GM03348 (cell line): ENCODE measurements at places on chromosomes 5 and 9.

GRCh38 chr5:67730917-67731474 lies 484.6 kb upstream of the PIK3R1 start:
- DNase-seq, result no peak

GRCh38 chr5:154761046-154761736 lies 6.0 kb downstream of the LARP1 start:
- no peak for DNase-seq

- DNase-seq, result peak; percentile 30
Observed at GRCh38 chr5:78751872-78752271, 103.3 kb upstream of the LHFPL2 start.

DNA sequence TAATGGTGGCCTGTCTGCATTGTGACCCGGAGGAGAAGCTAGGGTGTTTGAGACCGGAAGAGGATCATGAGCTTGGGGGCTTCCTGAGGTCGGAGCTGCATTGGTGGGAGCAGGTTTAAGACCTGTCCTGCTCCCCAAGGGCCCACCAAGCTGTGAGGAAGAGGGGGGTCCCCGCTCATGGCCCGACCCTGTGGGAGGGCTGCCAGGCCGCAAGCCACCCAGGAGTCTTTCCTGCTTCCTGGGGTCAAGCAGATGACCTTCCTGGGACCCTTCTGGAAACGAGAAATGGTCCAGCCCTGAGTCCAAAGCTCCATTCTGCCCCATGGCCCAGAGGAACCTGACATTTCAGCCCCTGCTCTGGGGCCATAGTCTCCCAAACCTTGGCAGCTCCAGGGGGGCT lies 61.5 kb upstream of the RNU6ATAC start:
- no peak for DNase-seq

DNA sequence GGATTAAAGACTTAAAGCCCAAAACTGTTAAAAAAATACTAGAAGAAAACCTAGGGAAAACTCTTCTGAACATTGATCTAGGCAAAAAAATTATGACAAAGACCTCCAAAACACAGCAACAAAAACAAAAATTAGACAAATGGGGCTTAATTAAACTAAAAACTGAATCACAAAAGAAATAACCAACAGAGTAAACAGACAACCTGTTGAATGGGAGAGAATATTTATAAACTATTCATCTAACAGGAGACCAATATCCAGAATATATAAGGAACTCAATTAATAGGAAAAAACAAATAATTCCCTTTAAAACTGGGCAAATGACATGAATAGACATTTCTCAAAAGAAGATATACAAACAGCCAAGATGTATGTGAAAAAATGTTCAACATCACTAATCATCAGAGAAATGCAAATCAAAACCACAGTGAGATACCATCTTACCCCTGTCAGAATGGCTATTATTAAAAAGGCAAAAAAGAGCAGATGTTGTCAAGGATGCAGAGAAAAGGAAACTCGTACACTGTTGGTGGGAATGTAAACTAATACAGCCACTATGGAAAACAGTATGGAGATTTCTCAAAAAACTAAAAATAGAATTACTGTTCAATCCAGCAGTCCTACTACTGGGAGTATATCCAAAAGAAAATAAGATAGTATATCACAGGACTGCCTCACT lies 50.2 kb upstream of the TLX3 start:
- no peak for DNase-seq

DNA sequence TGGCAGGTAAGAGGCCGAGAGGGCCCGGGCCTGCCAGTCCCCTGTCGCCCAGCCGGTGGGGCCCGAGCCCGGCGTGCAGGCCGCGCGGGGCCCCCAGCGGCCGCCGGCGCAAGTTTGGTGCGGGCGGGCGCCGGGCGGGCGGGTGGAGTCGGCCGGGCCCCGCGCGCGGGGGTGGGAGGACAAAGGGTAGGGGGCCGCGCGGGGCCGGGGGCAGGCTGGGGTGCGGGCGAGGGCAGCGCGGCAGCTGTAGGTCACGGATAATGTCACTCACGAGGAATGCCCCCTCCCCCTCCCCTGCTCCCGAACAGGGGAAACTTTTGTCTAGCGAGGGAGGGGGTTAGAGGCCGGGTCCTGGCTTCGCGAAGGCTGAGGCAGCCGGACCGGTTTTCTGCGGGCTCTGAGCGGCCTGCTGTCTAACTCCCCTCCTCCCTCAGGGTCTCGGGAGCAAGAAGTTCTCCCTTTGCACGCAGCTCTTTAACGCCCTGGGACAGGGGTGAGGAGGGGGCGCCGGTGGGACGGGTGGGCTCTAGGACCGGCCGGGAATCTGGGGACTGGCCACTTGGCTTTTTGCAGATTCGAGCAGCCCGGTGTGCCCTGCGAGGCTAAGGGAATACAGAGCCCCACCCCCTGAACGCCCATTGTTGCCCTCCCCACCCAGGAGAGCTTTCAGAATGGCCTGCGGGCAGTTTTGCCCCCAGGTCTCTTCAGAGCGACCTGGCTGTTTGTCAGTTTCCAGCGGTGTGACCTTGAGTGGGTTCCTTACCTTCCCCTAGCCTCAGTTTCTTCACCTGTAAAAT lies 21.3 kb upstream of the NDST1 start:
- peak; percentile 69 for DNase-seq

- DNase-seq, result no peak
Observed at GRCh38 chr9:106220415-106220814, 526.1 kb downstream of the TMEM38B start.

DNA sequence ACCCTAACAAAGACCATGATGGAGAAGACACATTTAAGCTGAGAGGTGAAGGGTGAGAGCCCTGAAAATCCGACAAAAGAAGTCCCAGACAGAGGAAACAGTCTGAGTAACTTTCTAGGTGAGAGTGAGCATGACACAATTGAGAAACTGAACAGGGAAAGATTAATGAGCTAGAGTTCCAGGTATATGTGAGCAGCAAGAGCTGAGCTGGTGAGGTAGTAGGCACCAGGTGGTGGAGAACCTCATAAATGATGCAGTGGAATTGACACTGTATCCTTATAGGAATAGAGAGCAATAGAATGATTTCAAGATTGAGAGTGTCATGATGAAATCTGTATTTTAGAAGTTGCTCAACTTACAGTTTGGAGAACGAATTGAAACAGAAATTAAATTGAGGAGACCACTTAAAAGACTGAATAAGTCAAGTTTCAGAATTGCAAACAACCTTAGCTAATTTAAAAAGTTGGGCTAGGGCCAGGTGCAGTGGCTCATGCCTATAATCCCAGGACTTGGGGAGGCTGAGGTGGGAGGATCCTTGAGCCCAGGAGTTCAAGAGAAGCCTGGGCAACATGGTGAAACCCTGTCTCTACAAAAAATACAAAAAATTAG lies 89.8 kb downstream of the NREP start:
- DNase-seq, result no peak

GRCh38 chr9:135326633-135327152 lies 152.9 kb upstream of the PPP1R26 start:
- DNase-seq, result no peak

- no peak for DNase-seq
Observed at GRCh38 chr9:97562542-97562941, 61.1 kb downstream of the TMOD1 start.

DNA sequence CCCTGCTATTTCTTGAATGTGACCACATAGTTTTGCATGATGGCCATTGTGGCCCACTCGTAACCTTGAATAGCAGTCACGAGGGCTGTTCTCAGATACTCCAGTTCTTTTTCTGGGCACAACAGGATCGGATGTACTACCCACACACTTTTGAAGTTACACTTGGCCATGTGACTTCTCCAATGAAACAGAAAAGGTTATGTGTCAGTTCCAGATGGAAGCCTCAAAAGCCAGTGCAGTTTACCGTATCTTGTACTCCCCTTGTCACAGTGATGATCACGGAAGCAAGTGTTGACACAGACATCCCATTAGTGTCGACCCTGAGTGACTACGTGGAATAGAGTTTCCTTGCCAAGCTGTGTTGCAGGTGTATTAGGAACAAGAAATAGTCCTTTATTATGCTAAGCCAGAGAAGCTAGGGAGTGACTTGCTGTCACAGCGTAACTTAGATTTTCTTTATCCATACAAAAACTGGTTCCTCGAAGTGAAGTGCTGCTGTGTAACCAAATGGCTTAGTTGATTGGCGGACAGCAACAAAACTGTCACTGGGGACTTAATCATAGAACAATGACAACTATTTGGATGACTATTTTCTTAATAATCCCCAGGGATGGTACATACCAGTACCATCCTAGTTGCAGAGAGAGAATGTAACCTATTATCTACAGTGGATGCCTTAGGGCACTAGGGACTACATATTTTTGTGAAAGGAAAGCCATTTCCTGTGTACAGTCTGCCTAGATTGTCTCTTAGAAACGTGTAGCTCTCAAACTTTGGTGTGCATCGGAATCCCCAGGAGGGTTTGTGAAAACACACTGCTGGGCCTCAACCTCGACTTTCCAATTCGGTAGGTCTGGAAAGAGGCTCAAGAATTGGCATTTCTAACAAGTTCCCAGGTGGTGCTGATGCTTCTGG lies 90.1 kb upstream of the DMRT1 start:
- DNase-seq, result peak; percentile 27

- DNase-seq, result no peak
Observed at GRCh38 chr5:172339264-172340180, 56.0 kb upstream of the UBTD2 start.

DNA sequence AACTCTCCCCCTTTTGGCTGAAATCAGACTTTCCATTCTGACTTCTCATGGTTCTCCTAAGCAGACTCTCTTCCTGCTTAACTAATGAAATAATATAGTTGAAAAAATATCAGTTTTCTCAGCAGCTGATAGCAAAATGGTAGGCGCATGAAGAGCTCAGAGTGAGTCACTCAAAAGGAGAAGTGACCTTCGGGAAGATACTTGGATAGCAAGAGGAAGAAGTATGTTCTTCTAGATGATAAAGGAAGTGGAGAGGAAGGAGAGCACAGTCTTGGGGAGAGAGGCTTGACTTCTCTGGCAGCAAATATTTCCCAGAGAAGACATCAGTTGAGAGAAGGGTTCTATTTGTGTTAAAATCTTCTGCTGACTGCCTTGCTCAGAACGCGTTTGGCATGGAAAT lies 101.5 kb downstream of the TAF11L14 start:
- DNase-seq, result no peak

GRCh38 chr5:59061377-59061776 lies 478.5 kb downstream of the RAB3C start:
- no peak for DNase-seq

- no peak for DNase-seq
Observed at GRCh38 chr5:111337133-111337532, 112.9 kb downstream of the CAMK4 start.

DNA sequence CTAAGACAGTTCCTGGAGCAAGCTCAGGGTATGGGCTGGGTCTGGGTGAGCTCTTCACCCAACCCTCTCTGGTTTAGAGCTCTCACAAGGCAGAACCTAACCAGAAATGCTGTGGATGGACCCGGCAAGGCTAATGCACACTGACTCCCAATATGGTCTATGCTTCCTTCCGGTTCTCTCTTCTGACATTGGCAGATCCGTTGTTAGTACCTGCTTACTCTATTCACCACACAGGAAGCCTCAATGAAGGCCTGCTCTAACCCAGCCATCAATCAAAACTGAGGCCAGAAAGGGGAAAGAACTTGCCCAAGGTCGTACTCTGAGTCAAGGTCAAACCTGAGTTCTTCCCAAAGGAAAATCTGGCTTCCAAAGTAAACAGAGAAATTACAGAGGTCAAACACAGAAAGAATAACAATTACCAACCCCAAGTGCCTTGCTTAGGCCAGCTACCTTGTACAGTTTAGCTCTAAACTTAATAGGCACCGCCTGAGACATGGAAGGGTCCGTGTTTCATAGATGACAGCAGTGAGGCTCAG lies 46.0 kb upstream of the AKNA start:
- no peak for DNase-seq

GRCh38 chr5:101605700-101606099 lies 690.4 kb downstream of the SLCO4C1 start:
- DNase-seq, result no peak

DNA sequence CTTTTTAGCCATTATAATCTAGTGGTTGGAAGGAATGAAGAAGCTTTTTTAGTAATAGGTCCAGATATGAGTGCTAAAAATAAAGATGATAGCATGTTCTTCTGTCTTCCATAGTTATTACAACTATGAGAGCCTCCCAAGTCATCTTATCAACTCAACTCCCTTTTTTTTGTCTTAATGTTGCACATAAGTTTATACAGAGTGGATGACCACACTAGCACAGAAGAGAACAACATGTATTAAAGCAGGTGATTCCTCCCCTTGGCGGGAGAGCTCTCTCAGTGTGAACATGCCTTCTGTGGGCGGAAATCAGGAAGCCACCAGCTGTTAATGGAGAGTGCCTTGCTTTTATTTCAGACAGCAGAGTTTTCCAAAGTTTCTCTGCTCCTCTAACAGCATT lies 40.1 kb upstream of the STX17 start:
- DNase-seq, result no peak

GRCh38 chr5:133868946-133869518 lies 99.4 kb downstream of the C5orf15 start:
- DNase-seq, result peak; percentile 87

DNA sequence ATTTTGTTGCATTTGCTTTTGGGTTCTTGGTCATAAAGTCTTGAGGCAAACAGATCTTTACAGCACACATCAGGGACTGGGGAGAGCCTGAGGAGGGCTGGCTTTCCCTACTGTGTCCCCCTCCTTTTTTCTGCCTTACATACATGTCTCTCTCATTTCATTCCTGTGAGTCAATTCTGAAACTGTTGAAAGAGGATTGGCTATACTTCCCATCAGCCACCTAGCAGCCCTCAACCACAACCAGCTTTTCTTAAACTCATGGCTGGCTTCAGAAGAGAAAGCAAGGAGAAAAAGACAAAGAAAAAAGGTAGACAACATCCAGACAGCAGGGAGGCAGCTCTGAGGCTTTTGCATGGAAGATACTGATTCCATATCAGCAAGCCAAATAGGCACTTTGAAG lies 374.8 kb upstream of the KIF2A start:
- DNase-seq, result no peak

DNA sequence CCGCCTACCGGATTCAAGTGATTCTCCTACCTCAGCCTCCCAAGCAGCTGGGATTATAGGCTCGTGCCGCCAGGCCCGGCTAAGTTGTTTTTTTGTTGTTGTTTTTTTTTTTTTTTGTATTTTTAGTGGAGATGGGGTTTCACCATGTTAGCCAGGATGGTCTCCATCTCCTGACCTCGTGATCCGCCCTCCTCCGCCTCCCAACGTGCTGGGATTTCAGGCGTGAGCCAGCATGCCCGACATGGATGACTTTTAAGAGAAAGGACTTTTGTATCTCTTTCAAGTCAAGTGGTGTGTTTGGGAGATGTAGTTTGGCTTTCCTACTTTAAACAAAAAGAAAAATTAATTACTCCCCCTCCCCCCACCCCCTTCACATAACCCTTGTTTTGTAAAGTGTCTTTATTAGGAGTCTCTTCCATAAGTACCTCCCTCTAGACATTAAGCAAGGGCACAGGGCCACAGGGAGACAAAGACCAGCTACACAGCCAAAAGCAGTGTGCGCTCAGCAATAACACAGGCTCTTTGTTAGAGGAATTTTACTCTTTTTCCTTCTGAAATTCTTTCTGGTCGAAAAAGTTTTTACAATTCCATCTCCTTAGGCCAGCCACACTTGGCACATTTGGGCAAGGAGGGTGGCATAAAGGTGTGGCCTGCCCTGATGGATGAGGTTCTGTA lies 31.2 kb downstream of the JAKMIP2 start:
- no peak for DNase-seq
